ENCODE measurements at places on chromosomes 3 and 15. TPM values are rescaled to one million over a fixed set of nuclear protein-coding genes. Genes with fewer than 3 reads are reported as not detected.

DNA sequence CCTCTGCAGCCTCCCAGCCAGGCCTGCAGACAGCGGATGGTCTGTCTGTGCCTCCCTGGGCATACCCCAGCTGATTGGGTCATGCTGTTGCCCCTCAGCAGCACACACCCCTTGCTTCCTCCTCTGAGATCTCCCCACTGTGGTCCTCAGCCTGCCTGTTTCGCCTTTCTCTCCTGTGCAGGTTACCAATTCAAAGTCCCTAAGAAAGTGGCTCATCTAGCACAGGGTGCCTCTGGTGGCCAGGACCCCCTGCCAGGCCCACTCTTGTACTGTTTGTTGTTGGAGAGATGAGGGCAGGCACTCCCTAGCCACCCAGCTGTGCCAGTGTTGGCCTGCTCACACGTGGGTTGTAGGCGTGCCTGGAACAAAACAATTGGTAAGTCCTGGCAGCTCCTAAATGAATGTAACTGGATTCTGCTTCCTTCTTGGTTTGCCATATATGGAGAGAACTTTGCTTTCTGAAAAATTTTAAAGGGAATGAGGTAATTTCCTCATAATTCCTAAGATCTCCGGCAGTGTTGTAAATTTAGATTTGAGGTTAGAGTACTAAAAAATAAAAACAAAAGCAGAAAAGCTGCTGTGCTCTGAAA lies 213.2 kb upstream of the IL12A start:
- H3K36me3 ChIP-seq = no peaks in the 10 kb centered on the region
- H3K4me3 ChIP-seq = no peak overlapping the region
- no peaks in the 10 kb centered on the region for H3K27me3 ChIP-seq
- peak; percentile 80 for DNase-seq
- H3K27ac ChIP-seq = peak overlapping the region; percentile 84

DNA sequence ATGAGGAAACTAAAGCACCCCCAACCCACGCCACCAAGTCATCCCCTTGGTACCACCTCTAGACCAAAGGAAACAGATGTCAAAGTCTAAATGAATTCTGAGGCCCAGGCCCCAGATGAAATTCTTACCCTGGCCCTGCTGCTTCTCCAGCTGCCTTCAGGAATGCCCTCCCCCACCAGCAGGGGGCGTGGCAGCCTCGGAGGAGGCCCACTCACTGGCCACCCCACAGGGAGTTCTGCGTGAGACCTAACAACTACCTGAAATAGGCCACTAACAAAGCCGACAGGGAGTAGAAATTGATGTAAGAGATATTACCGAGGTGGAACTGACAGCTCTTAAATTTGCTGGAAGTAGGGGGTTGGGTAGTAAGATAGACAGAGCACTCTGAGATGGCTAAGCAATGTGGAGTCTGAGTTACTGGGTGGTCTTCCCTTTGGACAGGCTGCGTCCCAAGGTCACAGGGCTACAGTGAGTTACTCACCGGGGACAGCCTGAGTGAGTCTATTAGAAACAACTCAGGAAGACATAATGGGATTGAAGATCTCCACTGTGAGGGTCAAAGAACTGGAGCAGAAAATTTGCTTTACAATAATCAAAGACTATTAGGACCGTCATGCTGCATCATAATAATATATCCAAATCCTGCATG lies 240.7 kb downstream of the SHOX2 start:
- no peak overlapping the region for H3K4me3 ChIP-seq
- H3K27ac ChIP-seq = no peak overlapping the region

DNA sequence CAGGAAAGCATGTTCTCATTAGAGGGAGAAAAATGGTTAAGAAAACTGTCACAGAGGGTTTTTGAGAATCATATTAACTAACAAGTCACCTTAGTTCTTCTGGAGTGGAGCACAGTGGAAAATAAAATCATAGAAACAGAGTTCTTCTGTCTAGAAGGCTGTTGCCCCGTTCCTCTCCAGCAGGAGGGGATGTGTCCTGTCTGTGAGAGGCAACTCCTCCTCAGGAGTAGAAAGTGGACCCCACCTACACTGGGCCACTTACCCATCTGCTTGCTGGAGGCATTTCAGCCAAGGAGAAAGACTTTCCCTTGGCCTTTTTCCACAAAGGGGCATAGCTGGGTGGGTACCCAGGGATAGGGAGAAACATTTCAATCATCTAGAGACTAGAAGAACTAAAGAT lies 106.6 kb downstream of the SSR3 start:
- peaks cover 5% of the 10 kb centered on the region for H3K4me1 ChIP-seq
- H3K4me3 ChIP-seq = no peak overlapping the region
- DNase-seq = peak; percentile 47
- no peaks in the 10 kb centered on the region for H3K36me3 ChIP-seq
- H3K27me3 ChIP-seq = peaks cover 43% of the 10 kb centered on the region

DNA sequence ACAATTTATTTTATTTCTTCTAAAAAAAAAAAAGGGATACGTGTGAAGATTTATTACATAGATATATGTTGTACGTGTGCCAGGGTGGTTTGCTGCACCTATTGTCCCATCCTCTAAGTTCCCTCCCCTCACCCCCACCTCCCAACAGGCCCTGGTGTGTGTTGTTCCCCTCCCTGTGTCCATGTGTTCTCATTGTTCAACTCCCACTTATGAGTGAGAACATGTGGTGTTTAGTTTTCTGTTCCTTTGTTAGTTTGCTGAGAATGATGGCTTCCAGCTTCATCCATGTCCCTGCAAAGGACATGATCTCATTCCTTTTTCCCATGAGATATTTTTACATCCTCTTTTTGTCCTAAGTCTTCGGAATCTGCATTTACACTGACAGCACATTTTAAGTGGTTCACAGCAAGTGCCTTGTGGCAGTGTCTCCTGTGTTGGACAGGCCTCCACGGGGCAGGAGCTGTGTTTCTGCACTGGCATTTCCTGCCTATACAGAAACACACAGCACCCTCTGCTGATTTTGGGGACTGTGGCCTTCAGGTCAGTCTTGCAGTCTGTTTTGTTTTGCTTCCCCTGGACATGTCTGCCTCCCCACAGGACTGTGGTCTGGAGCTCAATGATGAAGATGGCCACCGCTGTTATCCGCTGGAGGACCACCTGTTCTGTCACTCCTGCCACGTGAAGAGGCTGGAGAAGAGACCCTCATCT lies 12.7 kb upstream of the SACM1L start:
- no peak for DNase-seq
- peak overlapping the region; percentile 50 for H3K4me3 ChIP-seq
- H3K27ac ChIP-seq = peak overlapping the region; percentile 83
- H3K27me3 ChIP-seq = no peaks in the 10 kb centered on the region
- peaks cover 18% of the 10 kb centered on the region for H3K4me1 ChIP-seq

GRCh38 chr15:100335335-100335999 lies 6.3 kb downstream of the ADAMTS17 start:
- H3K4me3 ChIP-seq = no peak overlapping the region
- no peaks in the 10 kb centered on the region for H3K36me3 ChIP-seq
- peaks cover 8% of the 10 kb centered on the region for H3K4me1 ChIP-seq

OR5K2 gene
- not detected for total RNA-seq

CLDN18 gene
- total RNA-seq = not detected

All from MCF 10A (cell line).